Upper lobe of right lung (tissue), 1 donor: ENCODE measurements at places on chromosomes 1 and 21.
A peak's percentile ranks its signal among the peaks of the same experiment; 100 is the strongest.

DNA sequence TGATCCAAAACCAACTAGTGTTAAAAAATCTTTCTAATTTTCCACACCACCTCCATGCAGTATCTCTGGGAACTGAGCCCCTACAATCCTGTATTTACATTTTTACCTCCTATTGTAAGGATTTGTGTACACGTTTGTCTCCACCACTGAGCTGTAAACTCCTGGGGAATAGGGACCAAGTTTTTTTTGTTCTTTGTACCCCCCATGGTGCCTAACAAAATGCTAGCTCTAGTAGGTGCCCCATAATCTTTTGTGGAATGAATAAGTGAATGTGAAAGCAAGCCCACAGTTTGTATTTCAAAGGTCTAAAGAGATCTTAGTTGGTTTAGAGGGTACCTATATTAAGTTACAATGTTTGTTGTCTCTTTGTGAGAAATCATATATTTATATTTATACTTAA, 879 bp upstream of the WLS start:
- no peaks in the 10 kb centered on the region for H3K27me3 ChIP-seq
- H3K27ac ChIP-seq = no peak overlapping the region
- no peaks in the 10 kb centered on the region for H3K4me1 ChIP-seq
- no peaks in the 10 kb centered on the region for H3K36me3 ChIP-seq
- DNase-seq = no peak

GRCh38 chr1:18021242-18021641, 86.4 kb upstream of the IGSF21 start:
- no peaks in the 10 kb centered on the region for H3K36me3 ChIP-seq
- no peak overlapping the region for H3K27ac ChIP-seq
- H3K4me3 ChIP-seq = no peak overlapping the region
- peaks cover 34% of the 10 kb centered on the region for H3K27me3 ChIP-seq
- no peaks in the 10 kb centered on the region for H3K4me1 ChIP-seq
- DNase-seq = peak; percentile 6

GRCh38 chr1:117240547-117240946, 29.8 kb upstream of the VTCN1 start:
- no peak overlapping the region for H3K27ac ChIP-seq
- no peaks in the 10 kb centered on the region for H3K27me3 ChIP-seq
- peaks cover 9% of the 10 kb centered on the region for H3K4me1 ChIP-seq
- no peak for DNase-seq
- H3K36me3 ChIP-seq = no peaks in the 10 kb centered on the region
- no peak overlapping the region for H3K4me3 ChIP-seq

DNA sequence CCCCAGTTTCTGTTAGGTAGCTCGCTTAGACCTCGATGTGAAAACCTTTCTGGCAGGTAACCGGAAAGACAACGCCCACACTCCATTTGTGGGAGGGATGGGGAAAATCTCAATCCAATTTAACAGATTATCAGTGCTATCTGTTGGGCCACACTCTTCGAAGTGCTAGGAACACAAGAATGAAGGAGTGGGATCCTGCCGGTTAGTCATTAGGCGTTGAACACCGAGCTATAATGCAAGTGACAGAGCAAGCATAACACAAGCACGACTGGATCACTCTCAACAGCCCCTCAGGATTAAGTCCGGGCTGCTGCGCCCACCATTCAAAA, 531 bp downstream of the SNIP1 start:
- H3K27me3 ChIP-seq = no peaks in the 10 kb centered on the region
- H3K4me1 ChIP-seq = peaks cover 28% of the 10 kb centered on the region
- DNase-seq = no peak
- peak overlapping the region; percentile 99 for H3K4me3 ChIP-seq
- H3K27ac ChIP-seq = peak overlapping the region; percentile 96

GRCh38 chr1:229129301-229130027, 141.4 kb upstream of the RAB4A start:
- H3K27ac ChIP-seq = no peak overlapping the region
- H3K4me1 ChIP-seq = peaks cover 8% of the 10 kb centered on the region
- no peak for DNase-seq
- H3K27me3 ChIP-seq = no peaks in the 10 kb centered on the region

GRCh38 chr1:80221319-80221718, 1214.8 kb upstream of the ADGRL4 start:
- no peak for DNase-seq
- no peaks in the 10 kb centered on the region for H3K36me3 ChIP-seq
- H3K4me3 ChIP-seq = no peak overlapping the region
- no peaks in the 10 kb centered on the region for H3K27me3 ChIP-seq

DNA sequence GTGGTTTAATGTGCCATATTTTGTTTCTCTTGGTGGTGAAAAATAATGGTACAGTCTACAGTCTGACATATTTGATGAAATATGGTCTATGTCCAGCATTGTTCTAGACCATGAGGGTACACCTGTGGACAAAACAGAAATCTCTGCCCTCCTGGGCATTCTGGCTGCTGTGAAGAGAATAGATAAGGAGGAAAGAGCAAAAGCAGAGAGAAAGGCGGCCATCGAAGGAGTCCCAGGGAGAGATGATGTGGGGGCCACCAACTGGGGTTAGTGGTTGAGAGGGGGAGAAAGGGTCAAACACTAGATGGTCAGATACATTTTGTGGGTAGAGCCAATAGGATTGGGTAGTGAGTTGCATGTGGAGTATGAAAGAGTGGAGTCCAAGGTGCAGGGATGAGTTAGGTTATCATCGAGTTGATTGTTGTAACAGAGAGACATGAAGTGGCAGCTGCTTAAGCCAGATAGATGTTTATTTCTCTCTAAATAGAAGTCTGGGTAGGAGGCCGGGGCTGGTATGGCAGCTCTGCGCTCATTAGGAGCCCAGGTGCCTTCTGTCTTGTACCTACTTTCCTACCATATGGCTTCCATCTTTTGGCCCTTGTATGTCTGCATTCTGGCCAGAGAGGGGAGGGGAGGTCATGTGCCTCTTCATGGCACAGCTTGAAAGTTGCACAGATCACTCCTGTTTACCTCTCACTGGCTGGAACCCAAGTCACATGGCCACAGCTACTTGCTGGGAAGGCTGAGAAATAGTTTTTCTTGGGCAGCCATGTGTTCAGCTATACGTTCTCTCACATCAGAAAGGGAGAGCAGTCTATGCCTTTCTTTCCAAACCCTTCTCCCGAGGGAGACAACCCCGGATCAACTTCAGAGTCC, 13.0 kb downstream of the UBE4B start:
- no peaks in the 10 kb centered on the region for H3K27me3 ChIP-seq
- DNase-seq = no peak
- no peak overlapping the region for H3K4me3 ChIP-seq
- H3K27ac ChIP-seq = no peak overlapping the region
- H3K36me3 ChIP-seq = peaks cover 9% of the 10 kb centered on the region

- no peak overlapping the region for H3K27ac ChIP-seq
- H3K27me3 ChIP-seq = no peaks in the 10 kb centered on the region
- no peaks in the 10 kb centered on the region for H3K4me1 ChIP-seq
Measured at GRCh38 chr1:183490932-183491331, 18.6 kb downstream of the SMG7 start.

DNA sequence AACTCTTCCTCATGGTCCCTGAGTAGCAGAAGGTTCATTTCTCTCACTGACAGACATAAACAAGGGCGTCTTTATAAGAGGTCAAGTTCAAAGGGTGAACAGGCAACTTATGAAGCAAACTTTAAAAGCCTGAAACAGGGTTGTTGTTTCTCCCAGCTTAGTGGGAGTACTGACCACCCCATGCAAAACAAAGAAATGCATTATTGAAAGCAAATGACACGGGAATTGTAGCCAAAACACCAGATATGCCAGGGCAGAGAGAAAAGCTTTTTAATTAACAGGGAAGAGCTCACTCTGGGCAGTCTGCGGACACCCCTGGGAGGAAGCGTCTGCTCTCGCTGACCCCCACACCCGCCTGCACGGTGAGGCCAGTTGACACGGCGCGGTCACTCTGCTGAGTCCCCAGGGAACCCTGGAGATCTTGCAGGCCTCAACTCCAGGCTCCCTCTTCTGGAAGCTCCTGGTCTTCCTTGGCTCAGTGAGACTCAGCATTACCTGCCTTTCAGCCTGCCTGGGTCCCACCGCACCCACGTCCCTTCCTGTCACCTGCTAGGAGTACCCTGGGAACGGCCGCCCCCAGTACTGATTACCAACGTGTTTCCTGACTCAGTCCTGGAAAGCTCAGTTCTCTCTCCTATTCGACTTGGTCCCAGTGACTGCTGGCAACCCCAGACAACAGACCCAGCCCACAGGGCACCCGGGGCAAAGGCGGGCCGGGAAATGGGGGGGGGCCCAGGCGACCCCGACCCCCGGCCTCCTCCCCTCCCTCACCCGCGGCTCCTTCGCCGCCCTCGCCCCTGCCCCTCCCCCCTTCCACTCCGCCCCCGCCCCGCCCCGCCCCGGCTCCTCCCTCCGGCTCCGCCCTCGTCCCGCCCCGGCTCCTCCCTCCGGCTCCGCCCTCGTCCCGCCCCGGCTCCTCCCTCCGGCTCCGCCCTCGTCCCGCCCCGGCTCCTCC, 972 bp downstream of the CFAP410 start:
- H3K36me3 ChIP-seq = peaks cover 8% of the 10 kb centered on the region
- H3K4me1 ChIP-seq = peaks cover 16% of the 10 kb centered on the region
- H3K4me3 ChIP-seq = peak overlapping the region; percentile 46
- peak overlapping the region; percentile 75 for H3K27ac ChIP-seq
- no peaks in the 10 kb centered on the region for H3K27me3 ChIP-seq

DNA sequence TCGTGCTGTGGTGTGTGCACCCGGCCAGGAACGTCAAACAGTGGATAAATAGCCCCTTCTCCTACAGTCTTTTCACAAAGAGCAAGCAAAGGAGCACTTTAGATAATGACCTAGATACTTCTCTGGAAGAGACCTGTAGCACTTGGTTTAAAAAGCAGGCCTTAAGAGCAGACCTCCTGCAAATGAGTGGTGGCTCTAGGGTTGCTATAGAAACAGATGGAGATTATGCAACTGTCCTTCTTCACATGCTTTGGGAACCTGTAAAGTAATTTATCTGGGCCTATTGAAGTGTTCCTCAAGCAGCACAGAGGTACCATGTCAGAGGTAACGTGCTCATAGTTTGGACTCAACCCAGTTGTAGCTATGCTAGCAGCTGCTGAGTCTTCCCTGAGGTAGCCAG, 208.2 kb upstream of the KIAA0040 start:
- H3K27ac ChIP-seq = no peak overlapping the region
- H3K4me3 ChIP-seq = no peak overlapping the region
- DNase-seq = no peak
- H3K27me3 ChIP-seq = no peaks in the 10 kb centered on the region
